ENCODE measurements at places on chromosomes 12 and 14. TPM values are rescaled to one million over a fixed set of nuclear protein-coding genes. Genes with fewer than 3 reads are reported as not detected.

ALDH1L2 gene
- polyA plus RNA-seq, result 0.10 TPM

CACNB3 gene
- polyA plus RNA-seq, result 0.39 TPM

CCDC60 gene
- polyA plus RNA-seq, result not detected

FGF6 gene
- not detected for polyA plus RNA-seq

SALL2 gene
- polyA plus RNA-seq, result 0.34 TPM

CLEC2A gene
- not detected for polyA plus RNA-seq

IFT43 gene
- polyA plus RNA-seq, result 13.2 TPM

HOXC4 gene
- polyA plus RNA-seq, result 2.3 TPM

ATG2B gene
- 1.9 TPM for polyA plus RNA-seq
